ENCODE measurements at places on chromosomes 7 and 10. TPM values are rescaled to one million over a fixed set of nuclear protein-coding genes. Genes with fewer than 3 reads are reported as not detected.

AHR gene
- 8.7 TPM for total RNA-seq

TMEM139 gene
- 0.64 TPM for total RNA-seq

OR6V1 gene
- total RNA-seq: not detected

NEUROG3 gene
- total RNA-seq: not detected

OR2F2 gene
- total RNA-seq: not detected

C10orf67 gene
- not detected for total RNA-seq

OR2A2 gene
- not detected for total RNA-seq

SFRP4 gene
- total RNA-seq: 3.0 TPM

OR13A1 gene
- 0.05 TPM for total RNA-seq

SLC26A5 gene
- not detected for total RNA-seq

SLC39A12 gene
- total RNA-seq: not detected

MSMB gene
- 0.42 TPM for total RNA-seq

FOXP2 gene
- total RNA-seq: not detected

PLPP4 gene
- 0.15 TPM for total RNA-seq

LEP gene
- not detected for total RNA-seq

MINDY3 gene
- total RNA-seq: 13.7 TPM

HHEX gene
- 11.7 TPM for total RNA-seq

ASB10 gene
- total RNA-seq: not detected

DKK1 gene
- 499 TPM for total RNA-seq

CHCHD1 gene
- 75.1 TPM for total RNA-seq

SEMA3A gene
- 3.9 TPM for total RNA-seq
